ENCODE measurements at places on chromosomes 3 and 15.

DNA sequence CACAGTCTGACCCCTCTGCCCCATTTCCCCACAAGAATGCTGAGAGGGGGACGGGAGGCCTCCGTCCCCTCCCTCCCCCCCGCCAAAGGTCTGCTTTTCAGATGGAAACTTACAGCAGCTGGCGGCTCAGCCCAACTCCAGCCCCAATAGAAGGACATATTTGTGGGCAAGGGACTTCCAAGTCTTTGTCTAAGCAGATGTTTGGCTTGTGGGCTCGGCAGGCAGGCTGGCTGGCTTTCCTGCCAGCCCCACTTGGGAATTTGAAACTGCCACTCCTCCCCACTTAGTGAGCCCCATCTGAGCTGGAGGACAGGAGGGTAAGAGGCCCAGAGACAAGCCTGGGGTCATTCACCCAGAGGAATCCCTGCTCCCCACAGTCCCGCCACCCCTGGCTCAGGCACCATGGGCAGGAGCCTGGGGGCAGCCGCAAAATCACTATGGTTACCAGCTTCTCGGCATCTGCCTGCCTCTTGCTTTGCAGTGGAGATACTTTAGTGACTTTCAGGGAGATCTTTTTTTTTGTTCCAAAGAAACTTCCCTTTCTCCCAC, 53.6 kb downstream of the LMCD1 start:
- peak; percentile 97 for DNase-seq

- DNase-seq, result peak; percentile 4
These were observed 86.3 kb downstream of the CNTN6 start for GRCh38 chr3:1179146-1179545.

GRCh38 chr3:190862209-190863118, at the start of gene GMNC:
GMNC (minus strand) TSS chr3:190862694; CDS start chr3:190862615, 79 bp downstream.
- DNase-seq, result peak; percentile 88

DNA sequence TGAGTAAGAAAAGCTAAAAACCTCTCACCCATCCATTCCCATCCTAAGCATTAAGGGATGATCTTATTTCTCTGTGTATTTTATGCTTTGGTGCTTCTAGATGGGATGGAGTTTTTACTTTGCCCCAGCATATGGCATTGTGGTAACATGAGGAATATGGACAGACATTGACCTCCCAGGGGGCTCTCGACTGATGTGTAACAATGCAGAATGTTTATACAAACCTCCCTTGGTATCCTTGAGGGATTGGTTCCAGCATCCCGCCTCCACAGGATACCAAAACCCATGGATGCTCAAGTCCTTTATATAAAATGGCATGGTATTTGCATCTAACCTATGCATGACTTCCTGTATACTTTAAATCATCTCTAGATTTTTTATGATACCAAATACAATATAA, 21.6 kb downstream of the PDIA5 start:
- DNase-seq, result no peak

- DNase-seq, result peak; percentile 28
These were observed 267.1 kb upstream of the TPRG1 start for GRCh38 chr3:188904670-188905069.

- DNase-seq, result peak; percentile 74
These were observed 1.5 kb upstream of the RBM15B start for GRCh38 chr3:51389423-51390183.

GRCh38 chr3:168455814-168456213, 360.1 kb upstream of the GOLIM4 start:
- no peak for DNase-seq
